ENCODE measurements at places on chromosomes 7 and 10.

- no peak for DNase-seq
Observed at GRCh38 chr7:157508477-157508881, 171.7 kb downstream of the DNAJB6 start.

DNA sequence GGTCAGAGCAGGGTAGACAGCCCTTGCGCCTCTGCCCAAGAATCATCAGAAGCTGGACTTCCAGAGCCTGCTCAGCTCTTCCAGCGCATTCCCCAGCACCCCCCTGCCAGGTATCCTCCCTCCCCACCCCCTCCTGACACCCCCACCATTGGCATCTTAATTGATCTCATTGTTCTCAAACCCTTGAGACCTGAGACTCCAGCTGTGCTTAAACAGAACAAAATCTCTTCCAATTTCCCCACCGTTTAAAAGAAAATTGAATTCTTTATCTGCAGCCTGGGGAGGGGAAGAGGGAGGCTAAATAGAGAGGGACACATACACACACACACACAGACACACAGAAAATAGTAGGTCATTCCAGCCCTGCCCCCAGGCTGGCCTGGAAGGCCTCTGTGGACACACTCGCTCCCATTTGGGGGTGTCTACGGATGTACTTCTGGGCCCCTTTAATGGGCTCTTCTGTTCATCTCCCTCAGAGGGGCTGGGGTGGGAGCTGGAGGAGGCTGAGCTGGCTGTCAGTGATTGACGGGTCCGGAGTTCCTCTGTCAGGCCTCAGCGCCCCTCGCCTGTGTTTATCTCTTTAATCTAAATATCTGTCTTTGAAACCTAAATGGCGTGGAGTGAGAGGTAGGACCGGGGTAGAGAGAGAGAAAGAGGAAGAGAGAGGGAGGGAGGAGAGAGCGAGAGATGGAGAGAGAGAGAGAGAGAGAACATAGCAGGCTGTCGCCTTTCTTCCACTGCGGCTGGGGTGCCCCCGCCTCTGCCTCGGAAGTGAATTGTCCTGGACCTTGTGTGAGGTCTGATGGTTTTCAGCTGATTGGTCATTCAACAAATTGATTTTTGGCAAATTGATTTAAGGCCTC lies 61.7 kb downstream of the C10orf105 start:
- no peak for DNase-seq

- no peak for DNase-seq
Observed at GRCh38 chr10:23505797-23506465, 67.1 kb downstream of the OTUD1 start.

- no peak for DNase-seq
Observed at GRCh38 chr7:25216837-25217236, 11.4 kb downstream of the NPVF start.

- no peak for DNase-seq
Observed at GRCh38 chr10:61898435-61898778, 3.1 kb upstream of the ARID5B start.

DNA sequence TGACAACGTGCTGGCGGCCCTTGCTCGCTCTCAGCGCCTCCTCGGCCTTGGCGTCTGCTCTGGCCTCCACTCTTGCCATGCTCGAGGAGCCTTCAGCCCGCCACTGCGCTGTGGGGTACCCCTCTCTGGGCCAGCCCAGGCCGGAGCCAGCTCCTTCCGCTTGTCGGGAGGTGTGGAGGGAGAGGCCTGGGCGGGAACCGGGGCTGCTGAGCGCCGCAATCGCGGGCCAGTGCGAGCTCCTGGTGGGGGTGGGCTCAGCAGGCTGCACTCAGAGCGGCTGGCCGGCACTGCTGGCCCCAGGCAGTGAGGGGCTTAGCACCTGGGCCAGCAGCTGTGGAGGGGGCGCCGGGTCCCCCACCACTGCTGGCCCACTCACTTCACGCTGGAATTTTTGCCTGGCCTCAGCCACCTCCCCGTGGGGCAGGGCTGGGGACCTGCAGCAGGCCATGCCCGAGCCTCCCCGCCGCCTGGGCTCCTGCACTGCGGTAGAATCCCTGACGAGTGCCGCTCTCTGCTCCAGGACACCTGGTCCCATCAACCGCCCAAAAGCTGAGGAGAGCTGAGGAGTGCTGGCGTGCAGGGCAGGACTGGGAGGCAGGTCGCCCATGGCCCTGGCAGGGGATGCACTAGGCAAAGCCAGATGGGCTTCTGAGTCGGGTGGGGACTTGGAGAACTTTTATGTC lies 372.2 kb upstream of the NRG3 start:
- DNase-seq, result no peak

GRCh38 chr10:128633864-128634540 lies 507.8 kb upstream of the MKI67 start:
- no peak for DNase-seq

DNA sequence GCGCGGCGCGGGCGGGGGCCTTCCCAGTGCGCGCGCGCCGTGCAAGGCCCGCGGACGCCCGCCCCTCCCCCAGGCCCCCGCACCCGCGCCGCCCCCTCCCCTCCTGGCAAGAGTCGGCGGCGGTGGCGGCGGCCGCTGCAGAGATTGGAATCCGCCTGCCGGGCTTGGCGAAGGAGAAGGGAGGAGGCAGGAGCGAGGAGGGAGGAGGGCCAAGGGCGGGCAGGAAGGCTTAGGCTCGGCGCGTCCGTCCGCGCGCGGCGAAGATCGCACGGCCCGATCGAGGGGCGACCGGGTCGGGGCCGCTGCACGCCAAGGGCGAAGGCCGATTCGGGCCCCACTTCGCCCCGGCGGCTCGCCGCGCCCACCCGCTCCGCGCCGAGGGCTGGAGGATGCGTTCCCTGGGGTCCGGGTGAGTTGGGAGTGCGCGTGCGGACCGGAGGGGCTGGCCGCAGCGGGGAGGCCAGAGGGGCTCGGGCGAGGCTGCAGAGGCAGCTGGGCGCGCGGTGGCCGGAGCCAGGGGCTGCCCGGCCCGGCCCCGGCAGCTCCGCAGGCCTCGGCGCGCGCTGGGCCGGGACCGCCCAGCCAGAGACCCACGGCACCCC lies at the start of gene BMPR1A:
Gene BMPR1A, plus strand, starts transcription at position 109 of the 602 bp plus-strand sequence. CDS start 119,400 bp downstream, outside the sequence.
- DNase-seq, result no peak

GRCh38 chr10:73992899-73993788 lies 4.8 kb upstream of the VCL start:
- no peak for DNase-seq

DNA sequence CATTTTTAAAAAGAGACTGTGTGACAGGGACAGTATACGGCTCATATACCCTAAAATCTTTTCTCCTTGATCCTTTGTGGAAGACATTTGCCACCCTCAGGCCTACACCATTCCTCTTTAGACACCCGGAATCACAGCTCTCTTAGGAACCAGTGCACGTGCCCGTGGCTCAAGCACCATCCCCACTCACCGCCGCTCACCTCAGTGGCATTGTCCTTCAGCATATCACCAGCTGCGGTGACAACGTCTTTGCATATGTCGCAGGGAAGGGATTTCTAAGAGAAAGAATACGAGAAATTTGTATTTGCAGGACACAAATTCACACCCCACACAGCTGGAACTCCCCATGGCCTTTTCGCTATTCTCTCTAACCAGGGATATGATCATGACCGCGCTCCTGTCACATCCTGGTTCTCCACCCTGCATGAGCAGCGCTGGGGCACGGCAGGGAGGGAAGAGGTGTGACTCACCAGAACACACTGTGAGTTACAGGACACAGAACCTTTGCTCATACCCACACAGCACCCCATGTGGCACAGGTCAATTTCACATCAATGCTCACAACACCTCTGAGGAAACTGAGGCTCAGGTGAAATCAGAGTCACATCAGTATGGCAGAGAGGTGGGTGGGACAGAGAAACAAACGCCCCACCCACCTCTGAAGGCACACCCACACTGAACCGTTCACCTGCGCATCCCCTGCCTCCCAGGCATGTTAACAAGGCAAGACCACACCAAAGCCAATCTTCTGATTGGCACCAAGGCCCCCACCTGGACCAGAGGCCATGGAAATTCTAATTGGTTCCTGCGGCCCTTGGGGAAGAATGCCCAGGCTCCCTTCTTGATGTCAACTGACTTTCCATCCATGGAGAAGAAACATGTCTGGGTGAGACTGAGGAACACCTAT lies 19.2 kb downstream of the PSAP start:
- no peak for DNase-seq

GRCh38 chr7:95608359-95609173 lies 12.2 kb upstream of the PDK4 start:
- no peak for DNase-seq

DNA sequence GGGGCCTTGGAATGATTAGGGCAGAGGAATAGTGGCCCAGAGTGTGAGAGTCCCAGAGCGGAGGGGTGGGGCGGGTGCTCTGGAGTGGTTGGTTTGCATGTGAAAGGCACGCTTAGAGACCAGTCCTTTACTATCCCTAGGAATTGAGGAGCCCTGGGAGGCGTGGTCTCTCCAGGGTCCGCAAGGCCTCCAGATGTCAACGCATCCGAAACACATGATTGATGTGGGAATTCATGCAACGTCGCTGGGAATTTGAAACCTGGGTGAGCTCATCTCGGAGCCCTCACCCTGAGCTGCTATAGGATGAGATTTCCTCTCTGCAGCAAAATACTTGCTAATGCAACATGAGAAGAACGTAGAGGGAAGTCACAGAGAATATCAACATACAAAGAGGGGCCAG lies 51.2 kb downstream of the NPTX2 start:
- DNase-seq, result no peak

GRCh38 chr10:111076191-111076681 lies 593 bp upstream of the ADRA2A start:
- no peak for DNase-seq

DNA sequence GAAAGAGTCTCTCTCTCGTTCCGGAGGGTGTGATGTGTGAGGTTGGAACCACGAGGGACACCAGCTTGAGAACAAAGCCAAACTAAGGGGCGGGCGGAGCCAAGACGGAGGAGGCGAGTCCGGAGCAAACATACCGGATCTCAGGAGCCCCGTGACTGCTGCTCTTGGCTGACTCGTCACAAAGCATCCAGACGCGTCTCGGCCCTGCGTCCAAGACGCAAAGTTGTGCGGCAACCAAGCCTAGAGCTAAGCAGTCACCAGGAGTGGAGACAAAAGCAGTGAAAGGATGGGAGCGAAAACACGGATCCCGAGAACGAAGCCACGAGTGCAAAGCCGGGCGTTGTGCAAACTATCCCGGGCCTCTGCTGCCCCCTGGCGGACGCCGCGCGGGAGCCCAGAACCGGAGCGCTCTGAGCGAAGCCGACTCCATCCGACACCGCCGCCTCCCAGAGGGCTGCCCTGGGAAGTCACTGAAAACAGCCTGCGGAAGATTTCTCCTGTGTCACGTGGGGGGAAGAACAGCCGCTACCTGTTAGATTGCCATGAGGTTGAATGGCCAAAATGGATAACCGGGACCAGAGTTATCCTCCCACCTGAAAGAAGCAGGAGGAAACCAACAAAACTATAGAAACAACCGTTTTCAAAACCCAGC lies 46.4 kb upstream of the TMEM72 start:
- peak; percentile 60 for DNase-seq
